ENCODE measurements at places on chromosomes 16 and 17.

DNA sequence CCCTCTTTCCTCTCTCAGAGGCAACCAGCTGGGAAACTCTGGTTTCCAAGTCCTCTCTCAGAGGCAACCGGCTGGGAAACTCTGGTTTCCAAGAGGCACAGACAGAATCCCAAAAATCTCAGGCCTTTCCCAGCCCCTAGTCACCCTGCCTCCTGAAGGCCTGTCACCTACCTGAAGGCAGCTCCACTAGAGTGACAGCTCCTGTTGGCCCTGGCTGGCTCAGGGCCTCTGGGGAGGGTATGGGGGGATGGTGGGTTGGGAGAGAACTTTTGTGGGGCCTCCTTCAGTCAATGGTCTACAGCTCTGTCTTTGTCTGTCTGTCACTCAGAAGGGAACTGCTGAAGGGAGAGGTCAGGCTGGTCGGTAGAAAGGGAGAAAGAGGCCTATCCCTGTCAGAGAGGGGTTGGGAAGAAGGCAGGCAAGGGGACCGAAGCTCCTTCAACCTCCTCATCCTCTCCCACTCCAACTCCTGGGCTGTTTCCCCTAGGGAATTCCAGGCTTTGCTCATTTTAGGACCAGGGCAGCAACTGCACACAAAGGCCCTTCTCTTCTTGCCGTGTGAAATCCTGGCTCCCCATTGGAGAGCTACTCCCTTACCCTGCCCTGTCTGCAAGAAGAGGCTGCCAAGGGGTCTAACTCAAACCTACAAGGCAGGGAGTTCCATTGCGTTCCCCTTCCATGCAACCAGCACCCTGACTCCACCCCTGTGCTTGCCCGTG, 23.6 kb downstream of the COPZ2 start:
- no peak for DNase-seq

DNA sequence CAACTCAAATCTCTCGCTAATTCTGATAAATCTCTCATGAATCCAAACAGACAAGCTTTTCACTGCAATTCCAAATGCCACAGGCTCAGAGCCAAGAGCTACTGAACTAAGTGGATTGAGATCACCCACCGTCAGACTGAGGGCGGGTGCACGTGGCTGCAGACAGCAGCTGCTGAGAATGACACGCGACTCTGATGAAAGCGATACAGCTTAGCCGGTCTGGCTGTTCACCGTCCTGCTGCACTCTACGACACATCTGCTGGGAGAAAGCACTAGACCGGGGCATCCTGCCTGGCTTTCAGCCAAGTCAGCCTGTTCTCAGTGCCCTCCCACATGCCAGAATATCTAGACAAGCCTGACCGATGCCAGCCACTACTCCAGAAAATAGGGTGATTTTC, 42.6 kb downstream of the KLHDC4 start:
- DNase-seq: no peak

- DNase-seq: no peak
Observed at GRCh38 chr17:58300336-58300735, 19.6 kb upstream of the MPO start.

- no peak for DNase-seq
Observed at GRCh38 chr16:69942627-69943170, 8.4 kb upstream of the CLEC18A start.

- DNase-seq: no peak
Observed at GRCh38 chr17:45108595-45109521, 23.5 kb downstream of the PLCD3 start.

GRCh38 chr17:68344701-68345136, 53.4 kb downstream of the ARSG start:
- no peak for DNase-seq

DNA sequence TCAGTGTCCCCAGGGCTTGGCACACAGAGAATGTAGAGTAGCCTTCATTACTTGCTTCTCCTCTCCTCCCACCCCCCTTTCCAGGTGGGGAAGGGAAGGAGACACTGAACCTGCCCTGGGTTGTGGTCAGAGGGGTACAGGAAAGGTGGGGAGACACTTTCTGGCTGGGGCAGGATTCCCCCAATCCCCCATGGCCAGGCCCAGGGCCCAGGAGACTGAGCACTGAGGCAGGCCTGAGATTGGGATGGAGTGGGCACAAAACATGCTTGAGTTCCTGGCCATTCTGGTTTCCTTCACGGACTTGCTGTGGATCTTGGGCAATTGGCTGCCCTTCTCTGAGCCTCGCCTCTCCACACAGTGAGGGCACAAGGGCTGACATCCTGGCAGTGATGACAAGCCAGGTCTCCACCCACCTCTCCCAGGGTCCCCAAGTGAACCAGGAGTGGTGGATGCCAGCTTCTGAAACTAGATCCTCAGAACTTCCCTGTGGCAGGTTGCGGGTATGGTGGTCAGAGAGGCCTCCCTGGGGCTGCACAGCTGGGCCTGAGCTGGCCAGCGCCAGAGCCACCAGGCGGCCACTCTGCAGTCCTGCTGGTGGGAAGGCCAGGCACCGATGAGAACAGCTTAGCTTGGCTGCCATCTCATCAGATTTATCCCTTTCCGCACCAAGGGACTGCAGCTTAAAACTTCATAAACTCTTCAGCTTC, 9.3 kb downstream of the ZNF629 start:
- no peak for DNase-seq

DNA sequence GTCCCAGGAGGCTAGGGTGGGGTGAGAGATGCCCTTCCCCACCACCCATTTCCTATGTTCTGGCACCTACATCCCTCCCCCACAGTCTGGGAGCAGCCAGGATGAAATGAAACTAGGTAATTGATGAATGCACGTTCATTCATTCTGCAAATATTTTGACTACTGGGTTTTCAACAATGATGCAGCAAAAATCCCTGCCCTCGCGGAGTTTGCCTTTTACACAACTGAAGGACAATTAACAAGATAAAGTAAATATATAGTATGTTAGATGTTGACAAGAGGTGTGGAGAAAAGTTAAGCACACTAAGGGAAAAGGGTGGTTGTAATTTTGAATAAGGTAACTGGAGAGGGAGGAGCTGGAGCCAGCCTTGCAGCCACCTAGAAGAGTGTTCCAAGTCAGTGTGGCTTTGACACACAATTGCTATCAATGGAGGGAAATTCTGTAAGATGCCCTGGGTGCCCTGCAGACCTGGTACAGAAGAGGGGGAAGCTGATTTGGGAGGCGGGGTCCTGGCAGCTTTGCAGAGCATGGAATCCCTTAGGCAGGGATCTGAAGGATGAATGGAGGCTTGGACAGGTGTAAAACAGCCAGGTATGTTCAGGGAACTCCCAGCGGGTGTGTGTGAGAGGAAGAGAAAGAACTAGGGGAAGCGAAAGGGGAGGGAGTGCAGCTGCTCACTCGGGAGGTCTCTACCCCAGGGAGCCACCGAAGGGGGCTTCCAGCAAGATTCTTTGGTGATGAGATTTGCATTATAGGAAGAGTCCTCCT, 2.5 kb downstream of the TMEM92 start:
- no peak for DNase-seq

- no peak for DNase-seq
Observed at GRCh38 chr16:19860166-19861041, 24.2 kb downstream of the GPRC5B start.

- DNase-seq: no peak
Observed at GRCh38 chr16:89009343-89010209, 32.6 kb upstream of the CBFA2T3 start.

DNA sequence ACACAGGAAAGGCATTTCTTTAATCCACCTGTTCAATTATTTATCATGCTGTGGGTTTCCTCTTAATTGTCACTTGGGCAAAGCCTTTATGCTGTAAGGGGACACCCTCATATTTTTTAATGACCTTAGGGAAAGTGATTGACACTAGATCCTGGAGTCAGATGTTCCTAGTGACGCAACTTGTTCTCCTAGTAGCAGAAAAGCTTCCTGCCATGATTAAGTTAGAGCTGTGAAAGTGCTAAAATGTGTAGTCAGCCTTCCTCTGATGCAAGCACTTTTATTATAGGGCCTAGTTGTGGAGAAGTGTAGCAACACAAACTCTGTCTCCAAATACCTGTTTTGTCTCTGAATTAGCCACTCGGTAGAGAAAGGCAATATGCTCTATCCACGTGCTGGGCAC, 12.3 kb downstream of the TMEM100 start:
- no peak for DNase-seq

- DNase-seq: no peak
Observed at GRCh38 chr16:50830698-50831097, 88.8 kb downstream of the CYLD start.

DNA sequence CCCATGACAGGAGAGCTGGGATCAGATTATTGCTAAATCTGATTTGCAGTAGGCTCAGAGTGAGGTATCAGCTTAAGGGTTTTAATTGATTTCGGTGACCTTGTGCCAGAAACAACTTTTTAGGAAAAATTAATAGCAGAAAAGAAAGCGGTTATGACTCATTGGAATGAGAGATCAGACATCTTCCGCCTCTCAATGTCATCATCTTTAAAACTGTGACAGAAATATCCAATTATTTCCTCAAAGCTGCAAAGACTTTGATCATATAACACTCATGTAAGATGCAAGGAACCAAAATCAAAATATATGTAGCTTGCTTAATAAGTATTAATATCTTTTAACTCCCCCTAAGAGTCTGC, 190.1 kb upstream of the FOXF1 start:
- DNase-seq: no peak

DNA sequence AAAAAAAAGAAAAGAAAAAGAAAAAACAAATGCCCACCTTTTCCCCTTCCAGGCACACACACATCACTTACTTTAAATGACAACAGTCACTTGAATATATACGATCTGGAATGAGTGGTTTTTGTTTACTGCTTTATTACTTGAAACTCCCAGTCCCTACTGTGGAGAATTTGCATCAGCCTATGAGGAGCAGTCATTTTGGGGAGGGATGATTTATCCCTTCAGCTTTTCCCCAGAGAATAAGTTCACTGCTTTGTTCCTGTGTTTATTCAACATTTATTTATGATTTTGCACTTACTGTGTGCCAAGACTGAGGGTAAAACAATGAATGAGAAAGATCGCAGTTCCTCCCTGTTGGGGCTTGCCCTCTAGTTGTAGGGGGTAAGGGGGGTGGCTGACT, 4.7 kb upstream of the ZNF423 start:
- no peak for DNase-seq

- no peak for DNase-seq
Observed at GRCh38 chr17:81417049-81417878, 22.0 kb downstream of the BAHCC1 start.

DNA sequence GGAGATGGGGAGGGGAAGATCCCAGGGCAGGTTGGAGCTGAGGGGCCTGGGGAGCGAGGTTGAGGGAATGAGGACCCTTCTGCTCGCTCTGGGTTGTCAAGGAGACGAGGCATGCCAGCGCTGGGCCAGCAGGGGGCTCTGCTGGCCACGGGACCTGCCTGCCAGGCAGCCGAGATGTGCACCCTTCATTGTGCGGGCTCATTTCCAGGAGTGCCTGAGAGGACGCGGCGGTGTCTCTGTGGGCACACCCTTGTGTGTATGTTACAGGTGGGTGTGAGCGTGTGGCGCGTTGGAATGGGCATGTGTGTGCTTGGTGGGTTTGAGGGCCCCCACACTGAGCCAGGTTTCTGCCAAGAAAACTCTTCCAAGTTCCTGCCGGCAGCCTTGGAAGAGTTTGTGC, 15.9 kb downstream of the ARHGAP23 start:
- no peak for DNase-seq

DNA sequence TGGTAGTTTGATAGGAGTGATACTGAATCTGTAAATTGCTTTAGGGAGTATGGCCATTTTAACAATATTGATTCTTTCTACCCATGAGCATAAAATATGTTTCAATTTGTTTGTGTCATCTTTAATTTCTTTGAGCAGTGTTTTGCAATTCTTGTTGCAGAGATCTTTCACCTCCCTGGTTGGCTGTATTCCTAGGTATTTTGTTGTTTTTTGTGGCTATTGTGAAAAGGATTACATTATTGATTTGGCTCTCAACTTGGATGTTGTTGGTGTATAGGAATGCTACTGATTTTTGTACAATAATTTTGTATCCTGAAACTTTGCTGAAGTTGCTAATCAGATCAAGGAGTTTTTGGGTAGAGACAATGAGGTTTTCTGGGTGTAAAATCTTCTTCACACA, 3.2 kb downstream of the KRTAP9-9 start:
- no peak for DNase-seq

DNA sequence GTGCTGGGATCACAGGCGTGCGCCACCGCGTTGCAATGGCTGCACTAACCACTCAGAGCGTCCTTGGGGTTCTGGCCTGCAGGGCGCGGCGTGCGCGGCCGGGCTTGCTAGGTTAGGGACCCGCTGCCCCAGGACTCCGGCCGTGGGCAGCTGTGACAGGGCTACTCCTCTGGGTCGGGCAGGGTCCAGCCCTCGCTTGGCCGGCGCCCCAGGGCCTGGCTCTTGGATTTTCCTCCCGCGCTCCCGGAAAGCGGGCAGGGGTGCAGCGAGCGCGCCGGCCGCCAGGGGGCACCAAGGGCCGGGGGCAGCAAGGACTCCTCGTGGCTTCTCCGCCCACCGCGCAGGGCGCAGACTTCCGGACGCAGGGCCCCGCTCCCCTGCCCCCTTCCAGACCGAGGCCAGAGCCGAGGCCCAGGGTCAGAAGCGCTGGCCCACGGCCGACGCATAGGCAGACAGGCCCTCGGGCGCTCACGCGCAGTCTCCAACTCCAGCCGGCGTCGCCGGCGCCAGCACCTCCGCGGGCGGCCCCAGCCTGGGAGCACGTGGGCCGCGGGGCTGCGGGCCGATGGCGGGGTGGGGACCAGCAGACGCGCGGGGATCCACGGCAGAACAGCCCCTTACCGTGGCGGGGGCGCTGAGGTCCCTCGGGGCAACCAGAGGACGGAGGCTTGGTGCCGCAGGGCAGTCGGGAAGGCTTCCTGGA, 355 bp downstream of the TLE7 start:
- DNase-seq: no peak

- no peak for DNase-seq
Observed at GRCh38 chr16:69366431-69366830, 14.8 kb upstream of the TMED6 start.

DNA sequence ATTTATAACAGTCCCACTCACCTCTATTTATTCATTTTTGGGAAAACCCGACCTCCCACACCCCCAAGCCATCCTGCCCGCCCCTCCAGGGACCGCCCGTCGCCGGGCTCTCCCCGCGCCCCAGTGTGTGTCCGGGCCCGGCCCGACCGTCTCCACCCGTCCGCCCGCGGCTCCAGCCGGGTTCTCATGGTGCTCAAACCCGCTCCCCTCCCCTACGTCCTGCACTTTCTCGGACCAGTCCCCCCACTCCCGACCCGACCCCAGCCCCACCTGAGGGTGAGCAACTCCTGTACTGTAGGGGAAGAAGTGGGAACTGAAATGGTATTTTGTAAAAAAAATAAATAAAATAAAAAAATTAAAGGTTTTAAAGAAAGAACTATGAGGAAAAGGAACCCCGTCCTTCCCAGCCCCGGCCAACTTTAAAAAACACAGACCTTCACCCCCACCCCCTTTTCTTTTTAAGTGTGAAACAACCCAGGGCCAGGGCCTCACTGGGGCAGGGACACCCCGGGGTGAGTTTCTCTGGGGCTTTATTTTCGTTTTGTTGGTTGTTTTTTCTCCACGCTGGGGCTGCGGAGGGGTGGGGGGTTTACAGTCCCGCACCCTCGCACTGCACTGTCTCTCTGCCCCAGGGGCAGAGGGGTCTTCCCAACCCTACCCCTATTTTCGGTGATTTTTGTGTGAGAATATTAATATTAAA, 638 bp upstream of the TMEM88 start:
- DNase-seq: no peak
